K562 (cell line): ENCODE measurements at places on chromosomes 7 and 10.

GRCh38 chr7:154865984-154866685 lies 136.8 kb downstream of the PAXIP1 start:
- DNase-seq, result no peak

- DNase-seq, result no peak
These were observed 842 bp downstream of the SEMA3A start for GRCh38 chr7:84193747-84194146.

- no peak for DNase-seq
These were observed 23.4 kb downstream of the IRF5 start for GRCh38 chr7:128961030-128961659.

- no peak for DNase-seq
These were observed 42.2 kb downstream of the AHR start for GRCh38 chr7:17340655-17341054.

DNA sequence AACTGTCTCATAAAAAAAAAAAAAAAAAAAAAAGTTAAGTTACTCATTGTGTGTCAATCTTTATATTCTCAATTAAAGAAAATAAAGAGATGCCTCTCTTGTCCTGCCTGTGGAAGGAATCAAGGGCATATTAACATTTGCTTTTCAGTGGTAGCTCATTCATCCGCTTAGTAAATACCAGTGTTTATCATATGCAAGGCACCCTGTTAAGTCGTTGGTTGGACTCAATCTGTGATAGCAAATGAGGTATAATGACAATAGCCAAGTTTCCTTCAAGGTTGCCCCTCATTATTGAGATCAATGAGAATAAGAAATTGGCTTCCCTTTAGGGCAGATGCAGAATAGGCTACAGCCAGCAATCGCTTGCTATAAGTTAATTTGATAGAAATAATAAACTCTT lies 812.7 kb upstream of the COBL start:
- no peak for DNase-seq

DNA sequence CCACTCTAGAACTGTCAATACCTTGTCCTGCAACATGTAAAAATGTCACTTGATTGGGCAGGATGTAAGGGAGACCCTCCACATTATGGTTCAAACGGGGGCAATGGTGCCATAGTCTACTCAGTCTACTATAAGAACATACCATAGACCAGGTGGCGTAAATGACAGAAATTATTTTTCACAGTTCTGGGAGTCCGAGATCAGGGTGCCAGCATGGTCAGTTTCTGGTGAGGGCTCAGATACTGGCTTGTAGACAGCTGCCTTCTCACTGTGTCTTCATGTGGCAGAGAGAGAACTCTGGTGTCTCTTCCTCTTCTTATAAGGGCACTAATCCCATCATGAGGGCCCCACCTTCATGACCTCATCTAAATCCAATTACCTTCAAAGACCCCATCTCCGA lies 18.7 kb upstream of the TMEM178B start:
- no peak for DNase-seq

DNA sequence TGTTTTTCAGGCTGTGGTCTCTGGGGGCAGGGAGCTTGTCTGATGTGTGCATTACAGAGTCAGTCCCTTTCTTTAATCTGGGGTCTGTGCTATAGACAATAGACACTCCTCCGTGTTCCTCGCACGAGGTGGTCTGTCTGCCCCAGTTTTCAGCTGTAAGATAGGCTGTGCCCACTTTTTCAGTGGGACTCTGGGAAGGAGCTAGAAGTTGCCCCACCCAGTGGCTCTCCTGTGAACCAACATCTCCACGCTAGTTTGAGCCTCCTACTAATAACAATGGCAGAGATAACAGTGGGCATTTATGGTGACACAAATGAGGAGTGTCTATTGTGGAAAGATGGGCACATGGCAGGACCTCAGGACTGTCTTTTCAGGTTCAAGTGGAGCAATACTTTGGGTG lies 44.0 kb downstream of the ADRB1 start:
- DNase-seq, result no peak

GRCh38 chr10:120719333-120719732 lies 131.8 kb upstream of the WDR11 start:
- no peak for DNase-seq
